Thymus (tissue), 14 donors: ENCODE measurements at places on chromosomes 4 and X. TPM values are rescaled to one million over a fixed set of nuclear protein-coding genes. Genes with fewer than 3 reads are reported as not detected.

DNA sequence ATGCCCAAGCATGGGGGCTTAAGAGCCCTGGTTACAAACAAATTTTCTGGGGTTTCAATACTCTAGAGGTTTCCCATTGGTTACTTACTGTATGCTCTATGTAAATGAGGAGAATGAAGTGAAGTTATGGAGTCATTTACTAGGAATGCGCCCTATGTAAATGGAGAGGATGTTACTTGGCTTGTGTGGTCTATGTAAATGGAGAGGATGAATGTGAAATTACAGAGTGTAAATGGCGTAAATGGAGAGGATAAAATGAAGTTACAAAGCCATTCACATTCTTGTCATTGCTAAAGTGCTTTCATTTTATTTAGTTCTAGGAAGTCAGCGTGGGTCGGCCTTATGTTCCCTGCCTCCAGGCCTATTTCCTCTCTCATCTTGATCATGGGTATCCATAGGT is 810.5 kb upstream of the ADGRL3 start:
- no peak overlapping the region for H3K4me3 ChIP-seq
- no peak overlapping the region for H3K27ac ChIP-seq
- no peaks in the 10 kb centered on the region for H3K27me3 ChIP-seq
- H3K36me3 ChIP-seq, result no peaks in the 10 kb centered on the region
- DNase-seq, result no peak

Gene UGT2A1
- 0.09 TPM for total RNA-seq

Gene PRR32
- not detected for total RNA-seq

Gene MAMLD1
- total RNA-seq, result 0.42 TPM

Gene MAB21L2
- total RNA-seq, result 0.80 TPM

DNA sequence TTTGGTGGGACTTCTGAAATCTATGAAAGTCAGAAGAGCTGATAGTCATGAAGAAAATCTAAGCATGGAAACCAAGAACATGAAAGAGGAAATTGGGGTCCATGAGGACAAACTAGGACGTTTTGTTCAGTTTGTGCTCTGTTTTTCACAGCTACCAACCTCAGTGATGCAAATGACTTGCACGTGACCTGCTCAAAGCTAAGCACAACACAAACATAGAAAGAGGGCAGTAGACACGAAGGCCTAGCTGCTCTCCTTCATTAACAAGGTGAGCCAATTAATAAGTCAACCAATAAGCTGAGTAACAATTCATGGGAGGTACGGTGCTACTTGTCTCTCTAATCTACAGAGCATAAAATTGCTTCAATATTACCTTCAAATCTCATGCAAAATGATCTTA is 684.1 kb downstream of the TRAM1L1 start:
- no peak overlapping the region for H3K4me3 ChIP-seq
- no peak overlapping the region for H3K27ac ChIP-seq
- H3K27me3 ChIP-seq, result no peaks in the 10 kb centered on the region

GRCh38 chrX:18833071-18833731 is 125.8 kb downstream of the PPEF1 start:
- H3K4me1 ChIP-seq, result no peaks in the 10 kb centered on the region
- no peak overlapping the region for H3K4me3 ChIP-seq
- no peaks in the 10 kb centered on the region for H3K27me3 ChIP-seq
- H3K36me3 ChIP-seq, result no peaks in the 10 kb centered on the region
- DNase-seq, result no peak

- H3K27me3 ChIP-seq, result no peaks in the 10 kb centered on the region
- H3K36me3 ChIP-seq, result peaks cover 29% of the 10 kb centered on the region
- no peak overlapping the region for H3K27ac ChIP-seq
- no peaks in the 10 kb centered on the region for H3K4me1 ChIP-seq
These were observed 32.1 kb upstream of the GTPBP6 start for GRCh38 chrX:350534-351323.

DNA sequence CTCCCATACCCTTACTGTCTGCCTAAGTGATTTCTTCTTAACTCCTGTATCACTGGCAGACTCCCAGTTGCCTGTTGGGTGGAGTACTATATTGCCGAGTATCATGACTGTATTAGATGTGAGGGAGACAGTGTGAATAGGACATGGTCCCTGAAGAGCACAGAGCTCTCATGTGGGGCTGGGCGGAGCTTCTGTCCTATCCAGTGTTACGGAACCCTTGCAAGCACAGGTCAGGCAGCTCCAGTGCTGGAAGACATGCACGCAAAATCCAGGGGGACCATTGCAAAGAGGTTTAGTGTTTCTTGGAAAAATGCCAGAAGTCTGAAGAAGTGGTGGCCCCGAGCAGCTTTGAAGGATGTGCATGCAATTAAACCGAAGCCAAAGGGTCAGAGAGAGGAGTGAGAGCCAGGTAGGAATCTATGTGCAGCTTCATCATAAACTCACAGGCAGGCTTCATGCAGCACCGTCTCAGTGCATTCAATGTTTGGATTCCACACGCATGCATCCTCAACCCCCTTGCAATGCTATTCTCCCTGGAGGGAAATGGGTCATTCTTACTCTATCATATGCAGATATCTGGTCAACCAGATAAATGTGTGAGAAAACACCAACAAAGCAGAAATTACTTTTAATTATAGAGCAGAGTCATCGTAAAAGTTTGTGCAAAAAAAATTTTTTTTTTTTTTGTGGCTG is 49.7 kb upstream of the DHRSX start:
- no peak overlapping the region for H3K27ac ChIP-seq
- H3K27me3 ChIP-seq, result no peaks in the 10 kb centered on the region
- no peak for DNase-seq
- H3K4me1 ChIP-seq, result no peaks in the 10 kb centered on the region
- no peaks in the 10 kb centered on the region for H3K36me3 ChIP-seq
- no peak overlapping the region for H3K4me3 ChIP-seq

Gene ADH1A
- 0.19 TPM for total RNA-seq

- no peaks in the 10 kb centered on the region for H3K36me3 ChIP-seq
- H3K27me3 ChIP-seq, result no peaks in the 10 kb centered on the region
- H3K4me3 ChIP-seq, result no peak overlapping the region
- H3K4me1 ChIP-seq, result peaks cover 10% of the 10 kb centered on the region
- no peak for DNase-seq
- H3K27ac ChIP-seq, result no peak overlapping the region
These were observed 54.5 kb upstream of the FBXW7 start for GRCh38 chr4:152590179-152591031.

Gene IL1RAPL1
- 0.33 TPM for total RNA-seq

Gene CTSO
- total RNA-seq, result 8.7 TPM

DNA sequence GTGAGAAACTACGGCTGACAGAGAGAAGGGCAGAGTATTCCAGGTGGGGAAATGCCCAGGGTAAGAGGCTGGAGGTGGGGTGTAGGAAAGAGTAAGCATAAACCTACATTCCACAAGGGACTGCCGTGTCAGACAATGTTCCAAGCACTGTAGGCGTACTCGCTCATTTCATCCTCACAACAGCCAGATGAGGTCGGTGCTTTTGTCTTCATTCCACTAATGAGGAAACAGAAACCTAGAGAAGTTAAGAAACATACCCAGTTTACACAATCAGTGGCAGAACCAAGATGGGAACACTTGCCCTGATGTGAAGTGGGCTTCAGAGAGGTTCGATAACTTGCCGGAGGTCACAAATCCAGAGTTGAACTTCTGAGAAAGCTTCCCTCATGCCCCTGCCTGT is 4.6 kb downstream of the SASH3 start:
- peak overlapping the region; percentile 67 for H3K4me3 ChIP-seq
- H3K36me3 ChIP-seq, result peaks cover 36% of the 10 kb centered on the region
- H3K27me3 ChIP-seq, result no peaks in the 10 kb centered on the region
- H3K27ac ChIP-seq, result peak overlapping the region; percentile 41
- DNase-seq, result no peak

Gene CTAG1A
- total RNA-seq, result not detected

GRCh38 chr4:94342694-94343093 is at the start of gene HPGDS:
HPGDS (minus strand) TSS chr4:94342836; CDS start chr4:94334629, 8,207 bp downstream.
- H3K4me3 ChIP-seq, result no peak within 1 kb of the TSS
- H3K27ac ChIP-seq, result no peak within 1 kb of the TSS
- DNase-seq, result no peak
- no peaks in the 10 kb centered on the region for H3K27me3 ChIP-seq
- H3K36me3 ChIP-seq, result no peaks in the 10 kb centered on the region

- H3K4me3 ChIP-seq, result no peak overlapping the region
- no peak overlapping the region for H3K27ac ChIP-seq
- H3K27me3 ChIP-seq, result no peaks in the 10 kb centered on the region
- no peaks in the 10 kb centered on the region for H3K36me3 ChIP-seq
- H3K4me1 ChIP-seq, result no peaks in the 10 kb centered on the region
These were observed 115.0 kb upstream of the TBL1X start for GRCh38 chrX:9349572-9350494.

DNA sequence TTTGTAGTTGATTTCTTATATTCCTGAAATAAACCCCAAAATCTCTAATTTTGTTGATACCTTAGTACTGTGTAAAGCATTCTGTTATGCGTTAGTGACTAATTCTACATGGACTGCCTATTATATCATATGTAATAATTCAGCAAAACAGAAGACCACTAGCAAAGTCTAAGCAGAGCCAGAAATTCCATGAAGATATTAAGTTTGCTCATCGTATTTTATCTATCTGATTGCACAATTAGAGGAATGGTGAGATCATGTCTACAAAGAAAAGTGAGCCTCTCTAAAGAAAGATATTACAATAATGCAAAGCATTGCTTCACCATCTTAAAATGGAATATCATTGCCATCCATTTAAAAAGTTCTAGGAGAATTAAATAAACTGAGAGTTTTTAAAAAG is 374.6 kb upstream of the SLC7A11 start:
- no peak overlapping the region for H3K4me3 ChIP-seq
- H3K27me3 ChIP-seq, result no peaks in the 10 kb centered on the region
- no peak overlapping the region for H3K27ac ChIP-seq
- no peaks in the 10 kb centered on the region for H3K36me3 ChIP-seq

Gene SLC9B1
- 4.3 TPM for total RNA-seq

Gene HHIP
- 6.9 TPM for total RNA-seq

Gene PARM1
- 27.2 TPM for total RNA-seq

GRCh38 chr4:3822230-3822947 is 56.2 kb downstream of the ADRA2C start:
- H3K4me1 ChIP-seq, result no peaks in the 10 kb centered on the region
- no peak overlapping the region for H3K27ac ChIP-seq
- no peak overlapping the region for H3K4me3 ChIP-seq

Gene SYTL4
- 0.94 TPM for total RNA-seq

DNA sequence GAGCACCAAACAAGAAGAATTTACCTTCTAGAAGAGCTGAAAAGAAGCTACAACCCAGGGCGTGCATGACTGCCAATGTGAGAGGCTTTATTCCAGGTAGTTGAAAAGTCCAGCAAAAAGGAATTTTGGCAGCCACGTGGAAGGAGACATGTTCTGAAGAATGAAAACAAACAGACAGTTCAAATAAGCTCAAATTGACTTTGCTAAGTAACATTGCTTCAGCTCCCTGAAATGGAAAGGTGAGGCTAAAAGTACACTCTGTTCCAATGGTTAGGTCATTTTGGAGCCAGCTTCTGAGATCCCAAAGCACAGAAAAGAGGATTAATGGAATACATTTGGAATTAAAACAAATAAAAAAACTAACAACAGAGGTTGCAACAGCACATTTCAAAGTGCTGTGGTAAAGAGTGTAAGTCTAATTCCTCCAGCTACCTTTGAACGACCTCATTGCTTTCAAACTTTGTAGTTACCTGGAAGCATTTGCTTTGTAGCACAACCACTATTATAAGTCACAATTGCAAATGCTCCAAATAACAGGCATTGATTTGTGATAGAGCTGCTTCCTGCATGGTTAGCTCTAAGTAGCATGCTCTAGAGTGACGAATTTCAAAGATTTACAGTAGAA is 405.3 kb upstream of the EDA2R start:
- no peak for DNase-seq
- no peaks in the 10 kb centered on the region for H3K4me1 ChIP-seq
- no peaks in the 10 kb centered on the region for H3K27me3 ChIP-seq
- H3K4me3 ChIP-seq, result no peak overlapping the region

Gene TLL1
- total RNA-seq, result 0.24 TPM

GRCh38 chr4:170106900-170107299 is 17.1 kb upstream of the AADAT start:
- DNase-seq, result no peak
- no peaks in the 10 kb centered on the region for H3K4me1 ChIP-seq
- no peak overlapping the region for H3K4me3 ChIP-seq

DNA sequence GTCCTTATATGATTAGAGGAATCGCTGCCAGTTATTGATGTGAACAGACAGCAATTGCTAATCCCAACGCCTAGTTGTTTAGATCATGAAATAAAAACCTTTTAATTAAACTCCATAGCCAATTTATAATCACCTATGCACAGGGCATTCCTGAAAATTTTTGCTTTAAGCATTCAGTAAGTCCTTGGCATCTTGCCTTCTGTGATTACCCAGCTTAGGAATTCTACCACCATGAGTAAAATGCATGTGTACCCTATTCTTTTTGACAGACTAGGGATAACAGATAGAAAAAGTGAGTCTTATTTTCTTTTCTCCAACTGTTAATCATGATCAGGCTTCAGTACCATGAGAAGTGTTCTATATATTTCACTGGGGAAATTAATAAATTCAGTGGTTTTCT is 995.3 kb upstream of the GRIA3 start:
- H3K27ac ChIP-seq, result no peak overlapping the region
- no peak for DNase-seq
- no peaks in the 10 kb centered on the region for H3K27me3 ChIP-seq
- no peaks in the 10 kb centered on the region for H3K36me3 ChIP-seq
- no peak overlapping the region for H3K4me3 ChIP-seq

Gene ATP10D
- total RNA-seq, result 7.2 TPM

Gene HSFX3
- 0.28 TPM for total RNA-seq

DNA sequence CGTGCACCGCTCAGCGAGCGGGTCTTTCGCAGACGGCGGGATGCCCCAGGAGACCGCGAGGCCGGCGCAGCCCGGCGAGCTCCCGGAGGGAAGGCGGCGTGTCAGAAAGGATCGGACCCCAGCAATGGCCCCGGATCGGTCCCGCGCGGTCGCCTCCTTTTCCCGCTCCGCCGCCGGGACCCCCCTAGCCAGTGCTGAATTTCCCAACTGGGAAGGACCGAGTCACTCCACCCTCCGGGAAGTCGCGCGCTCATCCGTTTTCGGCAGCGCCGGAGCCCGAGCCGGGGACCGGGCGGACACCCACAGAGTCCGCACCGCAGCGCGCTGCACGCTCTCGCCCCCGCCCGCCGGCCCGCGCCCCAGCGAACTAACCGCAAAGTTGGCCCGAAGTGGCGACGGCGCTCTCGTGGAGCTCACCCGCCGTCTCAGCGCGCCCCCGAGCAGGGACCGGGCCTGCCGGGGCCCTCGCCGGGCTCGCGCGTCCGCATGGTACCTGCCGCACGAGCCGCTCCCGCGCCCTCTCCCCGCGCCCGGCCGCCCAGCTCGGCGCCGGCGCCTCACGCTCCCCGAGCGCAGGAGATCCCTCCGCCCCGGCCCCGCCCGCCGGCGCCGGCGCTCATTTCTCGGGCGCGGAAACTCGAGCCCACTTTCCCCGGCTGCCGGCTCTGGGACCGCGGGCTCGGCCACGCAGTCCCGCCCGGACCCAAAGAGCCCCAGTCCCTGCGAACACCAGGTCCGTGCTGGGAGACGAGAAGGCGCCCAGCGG is at the start of gene FAT1:
Gene FAT1 (minus strand): TSS at position 565 of the 766 bp plus-strand sequence. CDS start 14,029 bp downstream, outside the sequence.
- peak within 1 kb of the TSS; percentile 61 for H3K27ac ChIP-seq
- peaks cover 63% of the 10 kb centered on the region for H3K27me3 ChIP-seq
- H3K36me3 ChIP-seq, result no peaks in the 10 kb centered on the region

Gene LRIT3
- total RNA-seq, result 0.09 TPM
